ENCODE measurements at places on chromosomes 5 and 9.

GRCh38 chr5:151095341-151096000, 14.6 kb upstream of the TNIP1 start:
- no peak for DNase-seq

DNA sequence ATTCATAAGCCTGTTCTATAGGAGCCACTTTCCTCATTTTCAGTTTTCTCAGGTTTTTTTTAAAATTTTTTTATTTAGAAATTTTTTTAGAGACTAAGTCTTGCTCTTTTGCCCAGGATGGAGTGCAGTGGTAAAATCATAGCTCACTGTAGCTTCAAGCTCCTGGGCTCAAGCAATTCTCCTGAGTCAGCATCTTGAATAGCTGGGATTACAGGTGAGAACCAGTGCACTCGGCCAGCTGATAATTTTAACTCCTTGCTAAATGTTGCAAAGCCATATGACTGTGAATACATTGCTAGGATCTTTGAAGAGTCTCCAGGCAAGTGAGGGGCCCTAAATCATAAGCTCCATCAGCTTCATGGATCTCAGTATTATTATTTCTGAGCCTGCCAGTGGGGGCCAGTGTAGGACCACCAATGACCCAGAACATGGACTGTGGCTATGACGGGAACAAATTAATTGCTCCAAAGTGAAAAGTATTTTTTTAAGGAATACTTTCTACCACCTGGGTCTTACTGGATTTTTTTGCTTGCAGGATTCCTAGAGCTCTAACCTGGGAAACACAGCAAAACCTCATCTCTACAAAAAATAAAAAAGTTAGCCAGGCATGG, 5.7 kb upstream of the GAPVD1 start:
- DNase-seq = no peak

- DNase-seq = no peak
Measured at GRCh38 chr9:93052791-93053540, 5.5 kb upstream of the SUSD3 start.

- no peak for DNase-seq
Measured at GRCh38 chr5:117999939-118000549, 988.3 kb downstream of the DTWD2 start.

DNA sequence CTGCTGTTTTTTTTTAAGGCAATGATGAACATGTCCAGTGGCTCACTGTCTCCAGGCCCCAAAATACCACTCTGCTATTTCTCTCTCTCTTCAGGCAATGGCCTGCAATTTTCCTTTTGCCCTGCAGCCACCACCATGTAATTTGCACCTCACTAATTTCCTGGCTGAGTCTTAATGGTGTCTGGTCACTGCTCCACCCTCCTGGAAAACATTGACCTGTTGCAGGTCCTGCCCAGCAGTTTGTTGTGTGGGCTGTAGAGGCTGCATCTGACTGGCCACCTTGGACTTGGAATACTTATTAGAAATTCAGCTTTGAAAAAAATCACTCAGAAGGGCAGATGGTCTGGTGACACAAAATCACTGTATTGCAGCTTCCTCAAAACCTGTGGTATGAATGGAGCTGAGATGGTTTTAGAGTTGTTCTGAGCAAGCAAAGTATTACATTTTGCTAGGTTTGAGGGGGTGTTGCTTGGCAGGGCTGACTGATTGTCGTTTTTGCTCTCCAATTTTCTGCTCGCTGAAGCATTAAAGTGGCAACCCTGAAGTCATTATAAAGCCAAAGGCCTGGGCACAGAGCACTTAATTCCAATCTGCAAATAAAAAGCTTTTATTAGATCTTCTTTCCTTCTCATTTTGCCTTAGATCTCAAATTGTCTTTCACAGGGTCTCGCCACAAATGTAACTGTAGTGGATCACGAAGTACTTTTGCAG, 134.8 kb downstream of the TMEM174 start:
- DNase-seq = no peak

DNA sequence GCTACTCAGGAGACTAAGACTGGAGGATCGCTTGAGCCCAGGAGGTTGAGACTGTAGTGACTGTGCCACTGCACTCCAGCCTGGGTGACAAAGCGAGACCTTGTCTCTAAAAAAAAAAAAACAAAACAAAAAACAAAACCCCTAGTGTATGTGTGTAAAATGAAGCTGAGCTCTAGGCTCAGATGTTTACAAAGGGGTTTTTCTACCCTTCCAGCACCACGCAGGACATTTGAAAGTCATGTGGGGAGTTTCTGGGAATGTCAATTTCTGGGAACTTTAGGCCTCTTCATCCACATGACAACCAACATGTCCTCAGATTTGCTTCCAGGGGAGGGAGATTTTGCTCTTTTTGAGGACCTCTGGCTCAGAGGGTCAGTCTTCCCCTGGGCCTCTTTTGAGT, 42.4 kb upstream of the AIF1L start:
- DNase-seq = no peak

DNA sequence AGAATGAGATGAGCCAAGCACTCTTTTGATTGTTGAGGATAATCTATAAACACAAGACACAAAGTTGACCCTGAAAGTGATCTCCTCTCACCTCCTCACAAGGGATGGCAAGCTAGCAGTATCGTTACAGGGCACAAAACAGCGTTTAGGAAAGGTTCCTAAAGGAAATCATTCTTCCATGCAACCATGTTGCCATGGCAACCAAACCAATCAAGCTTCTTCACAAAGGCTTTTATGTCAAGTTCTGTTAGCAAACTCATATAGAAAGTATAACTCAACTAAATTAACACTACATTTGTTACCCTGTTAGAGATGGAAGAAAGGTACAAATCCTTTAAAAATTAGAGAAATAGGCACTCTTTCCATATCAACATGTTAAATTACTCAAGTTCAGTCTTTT, 1016.8 kb upstream of the DMAC1 start:
- no peak for DNase-seq

- DNase-seq = no peak
Measured at GRCh38 chr5:42620579-42621216, 135.9 kb upstream of the CCDC152 start.

GRCh38 chr9:124877021-124877782, 15.3 kb downstream of the ARPC5L start:
- DNase-seq = no peak

GRCh38 chr9:123048748-123049147, 15.3 kb downstream of the GPR21 start:
- DNase-seq = no peak

- DNase-seq = no peak
Measured at GRCh38 chr5:5145651-5146529, 5.8 kb downstream of the ADAMTS16 start.

DNA sequence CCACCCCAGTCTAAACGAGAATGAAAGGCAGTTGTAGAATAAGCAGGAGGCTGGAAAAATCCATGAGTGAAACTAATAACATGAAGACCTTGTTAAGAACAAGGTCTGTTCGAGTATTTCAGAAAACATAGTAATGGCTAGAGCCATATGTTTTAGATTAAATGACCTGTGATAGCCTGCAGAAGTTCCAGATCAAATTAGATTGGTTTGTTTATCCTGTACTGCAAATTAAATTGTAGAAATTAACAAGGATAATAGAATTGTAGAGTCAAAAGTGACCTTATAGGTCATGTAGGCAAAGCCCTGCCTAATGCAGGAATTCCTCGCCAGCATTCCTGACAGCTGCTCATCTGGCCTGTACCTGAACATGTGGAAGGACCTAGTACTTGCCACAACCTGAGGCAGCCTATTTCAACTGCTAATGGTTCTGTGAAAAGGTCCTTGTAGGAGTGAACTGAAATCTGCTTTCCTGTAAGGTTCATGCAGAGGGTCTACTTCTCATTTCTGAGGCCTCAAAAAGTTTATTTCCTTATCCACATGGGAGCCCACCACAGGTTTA, 17.2 kb downstream of the LIX1 start:
- DNase-seq = no peak

DNA sequence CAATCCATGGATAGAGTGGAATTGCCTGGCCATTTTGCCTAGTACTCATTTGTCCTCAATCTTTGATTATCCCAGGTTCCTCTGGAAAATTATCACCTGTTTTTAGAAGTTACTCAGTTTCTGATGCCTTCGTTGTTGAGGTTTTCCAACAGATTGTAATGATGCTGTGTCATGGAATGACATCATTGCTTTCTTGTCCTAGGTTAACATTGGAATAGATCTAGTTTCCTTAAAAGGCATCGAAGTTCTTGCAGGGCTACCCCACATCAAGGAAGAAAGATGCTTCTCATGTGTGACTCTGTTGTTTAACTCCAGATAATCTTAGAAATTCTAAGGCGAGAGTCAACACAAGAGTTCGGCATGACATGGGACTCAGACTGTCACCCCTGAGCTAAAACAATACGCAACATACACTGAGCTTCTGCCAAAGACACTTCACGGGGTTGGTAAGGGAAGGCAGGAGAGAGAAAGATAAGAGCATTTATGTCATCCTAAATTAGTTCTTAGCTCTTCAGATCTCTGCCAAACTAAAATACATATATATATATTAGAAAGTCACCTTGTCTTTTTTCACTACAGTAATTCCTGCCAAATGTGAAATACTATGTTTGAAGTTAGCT, 293.2 kb upstream of the WWC1 start:
- DNase-seq = no peak

DNA sequence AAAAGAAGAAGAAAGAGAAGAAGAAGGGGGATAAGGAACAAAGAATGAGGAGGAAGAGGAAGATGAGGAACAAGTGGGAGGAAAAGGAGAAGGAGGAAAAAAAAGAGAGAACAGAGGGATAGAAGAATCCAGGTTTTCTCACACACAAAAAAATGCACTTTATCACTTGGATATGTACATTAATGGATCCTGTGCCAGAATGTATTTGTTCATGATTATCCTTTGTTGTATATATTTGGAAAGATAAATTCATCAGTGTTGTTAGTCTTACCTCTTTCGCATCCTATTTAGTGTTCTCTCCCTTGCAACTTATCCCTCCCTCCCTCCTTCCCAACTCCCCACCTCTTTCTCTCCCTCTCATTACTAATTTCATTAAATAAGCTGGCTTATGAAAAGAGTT, 298.8 kb downstream of the SLCO4C1 start:
- DNase-seq = no peak

DNA sequence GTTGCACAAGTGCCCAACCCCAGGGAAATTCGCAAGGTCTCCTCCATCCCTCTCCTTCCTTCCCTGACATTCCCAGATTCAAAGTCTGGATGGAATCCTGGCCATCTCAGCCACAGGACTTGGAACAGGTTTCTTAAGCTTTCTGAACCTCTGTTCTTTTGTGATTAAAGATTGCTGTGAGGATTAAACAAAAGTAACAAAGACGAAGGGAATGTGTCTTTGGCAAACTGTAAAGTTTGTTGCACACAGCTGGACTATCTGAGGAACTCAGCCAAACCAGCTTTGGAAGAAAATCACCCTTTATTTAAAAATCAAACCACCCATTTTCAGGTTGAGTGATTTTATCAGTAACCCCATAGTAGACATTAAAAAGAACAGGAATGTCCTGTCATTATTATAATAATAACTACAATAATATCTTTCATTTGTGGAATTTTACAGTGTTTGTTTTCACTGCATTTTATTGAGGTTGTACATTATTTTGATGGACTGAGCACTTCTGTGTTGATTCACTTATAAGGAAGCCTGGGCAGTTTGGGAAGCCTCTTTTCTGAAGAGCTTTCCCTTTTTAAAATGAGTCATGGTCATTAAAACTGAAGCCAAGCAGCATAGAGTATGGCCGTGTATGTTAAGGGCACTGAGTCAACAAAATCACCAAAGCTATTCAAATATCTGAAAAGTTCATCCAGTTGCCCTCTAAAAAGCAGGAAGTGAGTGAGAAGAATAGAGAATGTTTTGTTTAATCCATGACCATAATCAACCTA, 310.2 kb downstream of the AGTPBP1 start:
- DNase-seq = no peak

GRCh38 chr9:23322392-23322791, 503.6 kb downstream of the ELAVL2 start:
- no peak for DNase-seq

GRCh38 chr9:2473681-2474080, 147.9 kb upstream of the VLDLR start:
- no peak for DNase-seq

- DNase-seq = no peak
Measured at GRCh38 chr9:16132513-16132912, 579.7 kb downstream of the CCDC171 start.

DNA sequence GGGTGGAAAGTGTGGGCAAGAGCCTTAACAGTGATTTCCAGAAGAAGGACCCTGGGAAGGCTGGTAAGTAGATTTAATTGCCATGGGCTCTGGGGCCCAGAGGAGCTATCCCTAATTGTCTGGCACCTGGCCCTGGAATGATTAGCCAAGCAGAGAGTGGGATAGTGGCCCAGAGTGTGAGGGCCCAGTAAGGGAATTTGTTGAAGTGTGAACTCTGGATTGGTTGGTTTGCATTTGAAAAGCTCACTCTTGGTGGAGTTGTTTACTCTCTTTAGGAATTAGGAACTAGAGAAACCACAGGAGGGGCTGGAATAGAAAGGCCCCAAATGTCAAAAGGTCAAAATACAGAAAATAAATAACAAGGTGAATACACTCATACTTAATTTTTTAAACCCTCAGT, 207.1 kb downstream of the GABRG2 start:
- DNase-seq = no peak

DNA sequence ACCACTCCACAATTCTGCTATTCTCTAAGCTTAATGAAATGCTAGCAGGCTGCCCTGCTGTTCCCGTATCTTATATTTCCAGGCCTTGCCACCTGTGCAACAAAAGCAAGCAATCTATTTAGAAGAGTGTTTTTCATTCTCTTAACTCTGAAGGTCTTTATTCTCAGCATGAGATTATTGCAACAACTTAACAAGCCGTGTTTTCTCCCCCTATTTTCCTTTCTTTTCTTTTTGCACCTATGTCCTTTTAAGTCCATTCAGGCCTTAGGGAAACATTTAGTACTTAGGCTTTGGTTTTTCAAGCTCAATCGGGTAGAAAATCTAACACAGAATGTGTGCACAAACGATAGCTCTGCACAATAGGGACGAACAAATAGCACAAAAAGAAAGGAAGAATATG, 89.6 kb upstream of the DMRTA1 start:
- DNase-seq = no peak

- no peak for DNase-seq
Measured at GRCh38 chr5:111954516-111955395, 197.8 kb upstream of the NREP start.

DNA sequence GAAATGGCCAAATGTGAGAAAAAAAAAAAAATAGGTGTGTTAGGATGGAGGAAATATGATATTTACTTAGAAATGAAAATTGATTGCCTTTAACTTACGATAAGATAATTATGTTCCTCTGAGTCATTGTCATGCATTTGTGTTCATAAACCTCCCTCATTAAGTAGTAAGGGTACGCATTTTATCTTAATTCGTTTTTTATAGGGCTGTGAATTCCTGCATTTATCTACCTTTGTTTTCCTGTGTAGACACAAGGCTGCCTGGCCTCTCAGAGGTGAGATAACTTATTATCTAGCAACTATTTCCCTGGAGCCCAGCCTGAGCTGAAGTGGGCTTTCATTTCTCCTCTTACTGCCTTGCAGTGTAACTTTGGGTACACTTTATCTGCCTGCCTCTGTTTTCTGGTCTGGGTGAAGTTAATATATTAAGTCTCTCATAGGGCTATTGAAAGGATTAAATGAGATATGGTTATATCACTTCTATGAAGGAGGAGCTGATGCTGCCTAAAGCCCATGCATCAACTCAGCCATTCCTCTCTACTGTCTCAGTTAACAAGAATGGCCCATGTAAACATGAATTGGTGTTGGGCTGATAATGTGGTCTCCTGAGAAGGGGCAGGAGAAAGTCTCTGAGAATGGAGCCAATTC, 103.8 kb upstream of the KLF4 start:
- no peak for DNase-seq

- no peak for DNase-seq
Measured at GRCh38 chr5:171270136-171270535, 38.9 kb upstream of the TLX3 start.
